ENCODE measurements at places on chromosomes 2 and 18. TPM values are rescaled to one million over a fixed set of nuclear protein-coding genes. Genes with fewer than 3 reads are reported as not detected.

Gene CSRNP3
- 4.4 TPM for polyA plus RNA-seq

Gene RAB17
- 164 TPM for polyA plus RNA-seq

Gene COL5A2
- 80.4 TPM for polyA plus RNA-seq

Gene KHK
- polyA plus RNA-seq: 232 TPM

Gene MATN3
- polyA plus RNA-seq: 2.5 TPM

Gene PCARE
- polyA plus RNA-seq: 0.01 TPM

Gene STEAP3
- 1.4 TPM for polyA plus RNA-seq

Gene PPP4R3B
- polyA plus RNA-seq: 82.0 TPM

Gene NUP35
- polyA plus RNA-seq: 23.8 TPM

Gene FBLN7
- polyA plus RNA-seq: 1.7 TPM

Gene IL36B
- not detected for polyA plus RNA-seq

Gene CAVIN2
- polyA plus RNA-seq: 27.5 TPM

Gene UGT1A6
- polyA plus RNA-seq: 0.06 TPM

Gene UNC80
- polyA plus RNA-seq: 2.5 TPM

Gene CCDC142
- 21.3 TPM for polyA plus RNA-seq

Gene NTSR2
- polyA plus RNA-seq: not detected

Gene CROCC2
- 0.09 TPM for polyA plus RNA-seq

Gene MARCHF4
- 3.2 TPM for polyA plus RNA-seq

Gene MAP2
- 16.3 TPM for polyA plus RNA-seq

DNA sequence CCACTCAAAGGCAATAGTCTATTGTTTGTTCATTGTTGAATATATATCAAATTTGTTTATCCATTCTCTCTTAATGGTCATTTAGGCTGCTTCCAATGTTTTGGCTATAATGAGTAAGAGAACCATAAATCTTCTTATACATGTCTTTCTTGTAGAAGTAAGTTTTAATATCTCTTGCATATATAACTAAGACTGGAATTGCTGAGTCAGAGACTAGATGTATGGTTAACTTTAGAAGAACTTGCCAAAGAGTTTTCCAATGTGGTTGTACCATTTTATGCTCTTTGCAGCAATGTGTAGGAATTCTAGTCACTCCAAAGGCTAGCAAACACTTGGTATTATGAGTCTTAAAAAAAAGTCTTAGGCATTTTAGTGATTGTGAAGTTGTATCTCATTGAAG, 610.0 kb upstream of the GCFC2 start:
- DNase-seq: no peak

- no peak for DNase-seq
These were observed 36.5 kb downstream of the DTNA start for GRCh38 chr18:34746614-34747013.

- DNase-seq: peak; percentile 10
These were observed 238.8 kb downstream of the ZNF407 start for GRCh38 chr18:74836296-74837139.

- no peak for DNase-seq
These were observed 118.2 kb upstream of the COPS8 start for GRCh38 chr2:236967499-236967783.

GRCh38 chr2:156319811-156320485, 12.6 kb downstream of the NR4A2 start:
- peak; percentile 85 for DNase-seq

GRCh38 chr18:45040879-45041278, 360.2 kb downstream of the SETBP1 start:
- DNase-seq: no peak

GRCh38 chr2:240124651-240125030, 11.5 kb downstream of the COPS9 start:
- DNase-seq: no peak

DNA sequence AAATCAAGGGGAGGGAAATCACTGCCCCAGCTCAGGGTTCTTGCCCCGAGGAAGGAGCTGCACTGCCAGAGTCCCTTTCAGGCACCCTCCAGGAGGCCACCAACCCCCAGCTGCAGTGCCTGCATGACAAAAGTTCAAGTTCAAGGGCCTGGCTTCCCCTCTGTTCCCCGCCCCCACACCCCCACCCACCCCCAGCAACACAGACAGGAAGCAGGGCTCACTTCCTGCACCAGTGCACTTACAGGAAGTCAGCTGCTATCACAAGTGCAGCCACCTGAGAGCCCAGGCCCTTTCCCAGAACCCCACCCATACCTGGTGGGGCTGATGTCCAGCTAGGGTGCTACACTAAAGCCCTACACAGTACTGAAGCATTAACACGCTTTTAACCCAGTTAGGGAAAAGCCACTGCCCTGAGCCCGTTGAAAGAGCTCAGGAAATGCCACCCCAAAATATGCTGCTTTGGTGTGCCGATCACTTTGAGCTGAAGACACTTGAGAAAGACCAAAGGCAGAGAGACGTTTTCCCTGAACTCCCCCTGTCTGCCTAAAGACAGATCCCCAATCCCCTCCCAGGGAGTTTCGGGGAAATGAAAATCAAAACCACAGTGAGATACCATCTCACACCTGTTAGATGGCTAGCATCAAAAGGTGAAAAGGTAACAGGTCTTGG, 109.9 kb upstream of the CAB39 start:
- no peak for DNase-seq

- no peak for DNase-seq
These were observed 24.7 kb downstream of the LGALSL start for GRCh38 chr2:64478502-64479230.

GRCh38 chr2:82636402-82637020, 1822.6 kb downstream of the SUCLG1 start:
- DNase-seq: no peak

GRCh38 chr2:219426068-219426443, 7.9 kb downstream of the DES start:
- no peak for DNase-seq

- no peak for DNase-seq
These were observed 119.5 kb upstream of the ZBTB14 start for GRCh38 chr18:5415031-5415430.

DNA sequence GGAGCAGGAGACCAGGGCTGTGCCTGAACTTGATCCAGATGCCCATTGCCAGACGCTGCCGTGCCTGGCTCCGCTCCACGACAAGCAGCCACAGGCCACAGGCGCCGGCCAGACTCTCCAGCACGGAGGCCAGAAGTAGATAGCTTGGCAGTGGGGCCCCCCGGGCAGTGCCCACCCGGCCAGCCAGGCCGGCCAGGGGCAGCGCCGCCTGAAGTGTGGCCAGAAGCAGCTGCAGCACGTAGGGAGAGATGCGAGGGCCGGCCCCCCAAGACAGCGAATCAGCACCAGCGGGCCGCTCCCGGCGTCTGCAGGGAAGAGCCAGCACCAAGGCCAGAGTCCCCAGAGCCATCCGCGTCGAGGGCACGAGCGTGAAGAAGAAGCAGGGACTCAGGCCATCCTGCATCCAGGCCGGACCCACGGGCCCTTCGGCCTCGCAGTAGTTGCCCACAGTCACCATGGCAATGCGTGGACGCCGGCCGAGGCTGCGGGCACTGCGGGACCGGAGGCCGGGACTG, 484 bp downstream of the ABCB6 start:
- DNase-seq: peak; percentile 51

DNA sequence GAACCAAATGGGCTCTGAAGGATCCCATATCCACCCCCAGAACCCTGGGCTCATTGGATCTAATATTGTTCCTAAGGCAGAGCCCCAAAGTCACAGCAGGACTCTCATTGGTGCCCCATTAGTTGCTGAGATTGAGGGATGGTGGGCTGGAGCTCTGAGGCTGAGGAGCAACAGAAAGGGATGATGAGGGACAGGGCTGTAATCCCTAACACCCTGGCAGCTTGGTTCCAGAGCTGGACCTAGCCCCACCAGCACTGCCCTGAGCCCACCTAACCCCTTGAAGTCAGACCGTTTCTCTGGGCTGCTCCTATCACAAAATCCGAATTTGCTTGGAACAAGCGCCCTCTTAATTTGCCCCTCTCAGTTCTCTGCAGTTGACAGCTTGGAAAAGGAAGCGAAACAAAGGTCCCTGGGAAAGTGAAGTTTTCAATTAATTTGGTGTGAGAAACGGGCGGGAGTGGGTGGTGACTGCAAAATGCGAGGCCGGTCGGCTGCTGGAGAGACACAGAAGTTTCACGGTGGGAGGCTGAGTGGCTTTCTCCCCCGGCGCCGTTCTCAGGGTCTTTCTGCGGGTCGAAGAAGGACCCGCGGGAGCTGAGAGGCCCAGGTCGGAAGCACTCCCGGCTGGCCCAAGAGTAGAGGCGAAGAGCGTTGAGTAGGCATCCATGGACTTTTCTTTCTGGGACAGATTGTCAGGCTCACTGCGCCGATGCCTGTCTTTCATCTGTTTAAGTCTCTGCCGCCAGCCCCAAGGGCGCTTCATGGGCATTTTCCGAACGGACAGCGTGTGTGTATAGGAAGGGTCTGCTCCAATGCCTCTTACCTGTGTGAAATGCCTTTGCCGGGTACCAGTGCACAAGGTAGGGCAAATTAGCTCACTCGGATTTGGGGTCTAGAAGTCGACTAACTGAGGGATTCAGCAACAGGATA, 927 bp upstream of the HOXD13 start:
- no peak for DNase-seq

DNA sequence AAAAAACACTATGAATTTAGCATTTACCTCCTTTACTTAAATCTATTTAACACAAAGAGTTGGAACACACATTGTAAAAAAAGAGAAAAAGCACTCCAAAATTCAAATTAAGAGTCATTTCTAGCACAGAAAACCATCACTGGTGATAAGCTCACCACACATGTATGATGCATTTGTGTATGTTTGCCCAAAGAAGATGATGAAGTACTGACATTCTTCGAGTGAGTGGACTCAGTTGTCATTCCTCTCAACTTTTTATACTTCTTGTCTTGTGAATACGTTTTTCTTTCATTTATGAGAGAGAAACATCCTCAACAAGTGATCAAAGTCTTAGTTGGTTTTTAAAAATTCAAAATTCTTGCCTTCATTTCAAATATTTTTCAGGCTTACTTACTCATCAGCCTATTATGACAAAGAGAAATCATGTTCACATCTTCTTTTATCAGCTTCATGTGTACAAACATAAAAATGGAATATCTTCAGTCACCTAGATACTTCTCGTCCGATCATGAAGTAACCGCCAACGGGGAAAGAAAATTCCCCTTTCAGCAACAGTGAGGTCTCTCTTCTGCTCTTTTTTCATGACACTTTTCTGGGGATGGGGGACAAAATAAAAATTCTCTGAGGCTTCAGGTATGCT, 1.5 kb downstream of the DSEL start:
- no peak for DNase-seq

DNA sequence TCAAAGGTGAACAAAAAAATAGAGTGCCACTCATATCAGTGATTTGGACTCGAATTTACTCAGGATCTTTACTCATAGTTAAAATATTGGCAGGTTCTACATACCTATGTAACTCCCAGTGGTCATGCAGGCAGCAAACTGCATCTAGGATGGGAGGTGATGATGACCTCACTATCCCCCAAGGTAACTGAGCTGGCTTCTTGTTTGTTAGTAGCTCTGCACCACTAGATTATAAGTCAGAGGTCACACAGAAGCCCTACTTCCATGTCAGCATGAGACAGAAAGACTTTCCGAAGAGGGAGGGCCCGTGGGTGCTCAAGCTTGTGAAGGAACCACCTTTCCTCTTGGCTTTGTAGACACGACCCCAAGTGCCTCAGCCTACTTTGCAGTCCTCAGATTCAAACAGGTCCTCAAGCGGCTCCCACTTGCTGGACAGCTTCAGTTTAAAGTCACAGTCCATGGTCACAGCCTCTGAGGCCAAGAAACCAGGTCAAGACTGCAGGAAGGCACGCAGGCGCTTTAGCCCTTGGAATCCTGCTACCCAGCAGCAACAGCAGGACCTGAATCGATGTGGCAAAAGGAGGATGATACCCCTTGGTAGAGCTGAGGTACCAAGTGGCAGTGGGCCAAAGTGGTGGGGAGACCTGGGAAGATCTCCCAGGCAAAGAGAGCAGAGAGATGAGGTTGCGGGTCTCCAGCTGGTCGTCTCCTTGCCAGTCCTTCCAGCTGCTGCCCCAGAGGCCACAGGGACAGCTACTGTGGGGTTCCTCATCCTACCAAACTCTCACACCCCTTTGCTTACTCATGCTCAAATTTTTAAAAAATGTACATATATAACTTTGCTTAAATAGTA, 4.3 kb downstream of the NTSR2 start:
- DNase-seq: no peak

GRCh38 chr18:13420969-13421686, 202.6 kb downstream of the LDLRAD4 start:
- no peak for DNase-seq

GRCh38 chr2:187091664-187092063, 242.7 kb upstream of the ZSWIM2 start:
- no peak for DNase-seq

DNA sequence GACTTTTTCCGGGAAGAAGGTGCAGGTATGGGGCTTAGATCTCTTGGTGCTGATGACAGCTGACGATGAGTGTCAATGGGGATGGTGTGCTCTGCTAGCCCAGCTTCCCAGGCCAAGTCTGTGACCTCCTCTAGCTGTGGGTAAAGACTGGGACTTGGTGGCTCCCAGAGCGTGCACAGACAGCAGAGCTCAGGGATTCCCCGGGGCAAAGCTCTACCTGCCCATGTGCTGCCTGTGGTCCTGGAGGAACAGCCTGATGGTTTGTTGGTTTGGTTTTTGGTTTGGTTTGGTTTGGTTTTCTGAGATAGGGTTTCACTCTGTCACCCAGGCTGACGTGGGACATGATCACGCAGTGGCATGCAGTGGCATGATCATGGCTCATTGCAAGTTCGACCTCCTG, 19.2 kb downstream of the ATP6V1B1 start:
- DNase-seq: no peak

- DNase-seq: no peak
These were observed 76.4 kb upstream of the ZEB2 start for GRCh38 chr2:144596073-144596871.

GRCh38 chr2:7026742-7027141, 109.5 kb downstream of the RNF144A start:
- peak; percentile 38 for DNase-seq

- no peak for DNase-seq
These were observed 58.0 kb downstream of the FHOD3 start for GRCh38 chr18:36355511-36355910.

- DNase-seq: no peak
These were observed 86.3 kb downstream of the ASXL3 start for GRCh38 chr18:33664241-33664874.

DNA sequence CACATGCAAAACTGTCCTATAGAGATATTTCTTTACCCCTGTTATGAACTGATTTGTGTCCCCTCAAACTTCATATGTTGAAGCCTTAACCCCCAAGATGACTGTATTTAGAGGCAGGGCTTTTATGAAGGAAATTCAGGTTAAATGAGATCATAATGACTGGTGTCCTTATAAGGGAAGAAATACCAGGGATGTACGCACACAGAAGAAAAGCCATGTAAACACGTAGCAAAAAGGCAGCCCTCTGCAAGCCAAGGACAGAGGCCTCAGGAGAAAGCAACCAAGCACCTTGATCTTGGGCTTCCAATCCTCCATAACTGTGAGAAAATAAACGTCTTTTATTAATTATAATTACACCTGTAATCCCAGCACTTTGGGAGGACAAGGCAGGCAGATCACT, 101.3 kb upstream of the NDUFV2 start:
- DNase-seq: no peak

Data from large intestine (tissue), 12 donors.